ENCODE measurements at places on chromosomes 1 and 21. TPM values are rescaled to one million over a fixed set of nuclear protein-coding genes. Genes with fewer than 3 reads are reported as not detected.

EXOC8 gene
- 6.0 TPM for polyA plus RNA-seq

TAGLN2 gene
- 318 TPM for polyA plus RNA-seq

SYNC gene
- 13.3 TPM for polyA plus RNA-seq

SPRR2F gene
- not detected for polyA plus RNA-seq

ASCL5 gene
- not detected for polyA plus RNA-seq

FOXO6 gene
- 1.2 TPM for polyA plus RNA-seq

CITED4 gene
- polyA plus RNA-seq = 8.8 TPM

DNA sequence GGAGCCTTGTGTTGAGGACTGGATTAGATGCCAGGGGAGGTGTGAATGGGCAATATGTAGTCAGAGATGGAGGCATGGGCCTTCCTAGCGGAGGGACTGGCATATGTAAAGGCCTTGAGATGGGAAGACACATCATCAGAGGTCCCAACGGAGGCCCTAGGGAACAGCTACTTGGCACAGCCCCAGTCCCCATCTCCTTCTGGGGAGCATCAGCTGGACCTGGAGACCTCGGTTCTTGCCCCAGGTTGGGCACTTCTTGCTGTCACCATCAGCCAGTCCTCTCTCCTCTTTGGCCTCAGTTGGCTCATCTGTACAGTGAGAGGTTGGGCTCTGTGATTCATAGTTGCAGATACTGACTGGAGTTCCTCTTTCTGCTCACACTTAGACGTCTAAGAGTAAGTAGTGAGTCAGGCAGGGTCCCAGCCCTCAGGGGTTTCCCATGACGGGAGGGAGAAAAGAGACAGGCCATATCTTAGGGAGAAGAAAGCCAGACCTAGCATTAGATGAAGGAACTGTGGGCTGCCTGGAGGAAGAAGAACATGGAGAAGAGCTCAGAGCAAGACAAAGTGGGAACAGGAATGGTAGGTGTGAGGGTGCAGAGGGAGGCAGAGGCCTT is 3.4 kb upstream of the MARCKSL1 start:
- DNase-seq = no peak

- no peak for DNase-seq
Observed at GRCh38 chr1:103489935-103490334, 35.6 kb upstream of the RNPC3 start.

- DNase-seq = no peak
Observed at GRCh38 chr21:46223217-46223616, 5.4 kb downstream of the LSS start.

GRCh38 chr1:160474392-160475242 is 48.4 kb downstream of the SLAMF6 start:
- no peak for DNase-seq

DNA sequence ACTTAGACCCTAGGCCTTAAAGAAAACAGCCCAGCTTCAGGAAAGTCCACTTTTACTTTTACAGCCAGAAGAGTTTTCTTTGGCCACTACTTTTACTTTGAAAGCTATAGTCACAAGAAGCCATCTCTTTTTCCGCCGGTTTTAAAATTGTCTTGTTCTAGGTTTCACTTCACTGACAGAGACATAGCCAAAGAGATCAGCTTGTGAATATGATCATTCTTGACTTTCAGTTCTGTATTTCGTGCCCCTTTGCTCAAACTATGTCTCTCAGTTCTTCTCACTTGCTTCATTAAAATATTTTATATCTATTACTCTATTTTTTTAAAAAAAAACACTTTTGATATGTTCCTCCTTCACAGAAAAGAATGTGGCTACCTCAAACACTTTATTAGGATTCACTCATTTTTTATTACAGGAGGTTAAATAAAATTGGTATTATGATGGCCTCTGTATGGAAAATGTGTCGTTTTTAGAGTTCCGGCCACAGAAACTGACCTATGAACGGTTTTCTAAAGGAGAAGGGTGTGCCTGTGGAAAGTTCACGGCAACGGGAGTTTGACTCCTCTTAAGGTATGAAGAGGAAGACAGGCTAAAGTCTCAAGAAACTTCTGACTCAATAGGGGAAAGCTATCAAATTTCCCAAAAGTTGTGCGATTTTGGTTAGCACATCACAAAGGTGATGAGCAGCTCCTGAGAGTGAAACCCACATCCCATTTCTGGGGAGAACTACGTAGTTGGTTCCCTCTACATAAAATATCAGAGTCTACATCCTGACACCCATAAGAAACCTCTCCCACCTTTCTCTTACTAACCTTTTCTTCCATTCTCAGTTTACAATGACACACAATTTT is 1.2 kb downstream of the MCOLN2 start:
- DNase-seq = no peak

DNA sequence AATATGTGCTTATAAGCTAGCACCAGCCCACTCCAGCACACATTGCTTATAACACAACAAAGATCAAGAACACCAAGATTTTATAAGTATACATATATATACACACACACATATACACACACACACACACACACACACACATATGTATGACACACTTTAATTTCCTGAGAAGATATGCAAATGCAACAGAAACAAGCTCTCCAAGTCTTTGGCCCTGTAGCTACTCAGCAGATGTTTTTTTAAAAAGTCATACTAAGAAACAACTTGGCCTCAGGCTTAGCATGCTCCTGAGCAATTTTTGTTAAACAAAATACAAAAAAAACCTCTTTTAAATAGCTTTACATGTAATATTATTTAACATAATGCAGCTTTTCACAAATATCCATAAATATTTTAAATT is 11.1 kb downstream of the TNFSF18 start:
- no peak for DNase-seq

- DNase-seq = no peak
Observed at GRCh38 chr1:180909005-180909414, 3.7 kb upstream of the KIAA1614 start.

DNA sequence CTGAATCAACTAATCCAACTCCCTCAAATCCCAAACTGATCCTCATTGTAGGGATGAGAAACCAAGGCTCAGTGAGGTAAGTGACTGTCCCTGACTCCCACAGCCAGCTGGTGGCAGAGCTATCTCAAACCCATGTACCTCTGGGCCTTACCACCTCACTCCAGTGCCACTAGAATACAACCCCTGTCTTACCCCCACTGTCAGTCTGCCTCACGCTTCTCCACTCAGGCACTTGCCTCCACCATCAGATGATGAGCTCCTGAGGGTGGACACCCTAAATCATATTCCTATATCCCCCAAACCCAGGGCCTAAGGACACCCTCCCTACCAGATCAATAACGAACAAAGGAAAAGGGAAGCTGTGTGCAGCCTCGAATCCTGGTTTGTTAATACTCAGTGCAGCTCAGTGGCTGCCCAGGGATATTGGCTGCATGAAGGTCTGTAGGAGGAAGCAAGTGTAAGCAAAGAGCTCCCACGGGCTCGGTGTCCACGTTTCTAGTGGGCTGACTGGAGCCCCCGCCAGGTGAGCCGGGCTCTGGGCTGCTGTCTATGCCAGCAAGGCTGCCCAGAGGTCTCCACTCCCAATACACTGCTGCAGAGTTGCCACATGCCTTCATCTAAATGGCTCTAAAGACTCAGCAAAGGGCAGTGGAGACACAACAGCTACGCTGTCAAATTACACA is 533.4 kb downstream of the MATN1 start:
- no peak for DNase-seq

GRCh38 chr1:150563340-150564038 is 14.3 kb downstream of the ADAMTSL4 start:
- no peak for DNase-seq

- no peak for DNase-seq
Observed at GRCh38 chr1:1291548-1292441, 11.6 kb downstream of the SCNN1D start.

DNA sequence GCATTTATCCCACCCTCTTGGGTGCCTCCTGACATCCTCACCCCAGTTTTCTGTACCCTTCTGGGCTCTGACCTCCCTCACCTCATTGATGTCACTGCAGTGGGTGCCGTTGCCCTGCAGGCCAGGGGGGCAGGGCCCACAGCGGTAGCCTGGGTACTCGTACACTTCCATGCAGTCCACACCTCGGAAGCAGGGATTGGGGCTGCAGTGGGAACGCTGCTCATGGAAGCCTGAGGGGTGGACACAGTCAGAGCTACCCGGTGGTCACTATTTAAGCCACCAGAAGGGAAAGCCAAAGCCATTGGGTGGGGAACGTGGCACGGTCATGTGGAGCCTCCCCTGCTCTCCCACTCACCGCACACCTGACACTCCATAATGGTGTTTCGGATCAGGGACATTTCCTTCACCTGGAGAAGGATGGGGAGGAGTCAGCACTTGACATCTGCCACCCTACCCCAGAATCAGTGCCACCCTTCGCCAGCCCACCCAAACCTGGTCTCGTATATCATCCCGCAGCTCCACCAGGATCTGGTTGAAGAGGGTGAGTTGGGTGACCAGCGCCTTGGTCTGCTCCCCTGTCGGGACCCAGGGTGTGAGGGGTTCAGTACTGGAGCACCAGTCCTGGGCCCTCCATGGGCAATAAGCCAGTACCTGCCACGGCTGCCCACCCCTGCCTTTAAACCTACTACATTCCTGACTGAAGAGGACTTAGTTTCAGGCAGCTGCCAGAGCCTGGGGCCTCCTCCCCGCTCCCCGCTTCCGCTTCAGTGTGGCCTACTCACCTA is 4.8 kb downstream of the THBS3 start:
- DNase-seq = no peak

GRCh38 chr1:14748151-14748550 is 149.7 kb downstream of the KAZN start:
- DNase-seq = no peak

DNA sequence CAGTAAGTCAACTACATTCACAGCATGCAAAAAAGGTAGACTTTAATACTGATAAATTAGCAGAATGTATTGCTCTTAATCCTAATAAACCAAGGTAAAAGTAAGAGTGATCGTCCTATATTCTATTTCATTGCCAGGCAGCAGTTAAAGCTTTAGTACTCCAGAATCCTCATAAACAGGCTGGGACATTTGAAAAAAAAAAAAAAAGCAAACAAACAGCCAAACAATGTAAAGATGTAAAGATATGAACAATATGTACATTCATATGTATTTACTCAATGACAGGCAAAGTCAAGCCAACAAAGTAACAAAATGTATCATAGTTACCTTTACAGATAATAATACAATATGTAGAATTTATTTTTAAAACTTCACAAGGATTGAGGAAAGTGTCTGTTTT is 383.6 kb downstream of the COL11A1 start:
- DNase-seq = no peak

- no peak for DNase-seq
Observed at GRCh38 chr1:201042779-201043461, 19.4 kb upstream of the KIF21B start.

Data from urinary bladder (tissue), 4 donors.